Large intestine (tissue), 12 donors: ENCODE measurements at places on chromosomes 2 and 18. TPM values are rescaled to one million over a fixed set of nuclear protein-coding genes. Genes with fewer than 3 reads are reported as not detected.

DNA sequence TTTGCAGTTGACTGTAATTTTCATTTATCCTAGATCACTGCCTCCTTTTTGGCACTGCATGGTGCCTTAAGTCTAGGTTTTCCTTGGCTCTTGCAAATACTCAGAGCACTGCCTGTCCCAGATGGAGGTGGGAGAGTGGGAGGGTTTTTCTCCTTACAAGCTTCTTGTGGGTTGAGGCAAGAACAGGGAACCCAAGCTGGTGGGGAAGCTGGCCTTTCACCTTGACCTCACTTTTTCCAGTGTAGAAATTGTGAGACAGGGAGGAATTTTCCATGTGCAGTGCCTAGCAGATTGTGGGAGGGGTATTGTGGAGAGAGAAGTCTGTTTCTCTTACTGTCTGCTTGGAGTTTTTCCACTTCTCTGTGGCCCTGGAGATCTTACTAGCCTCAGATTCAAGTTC lies 21.5 kb downstream of the GALNT1 start:
- DNase-seq: no peak

DNA sequence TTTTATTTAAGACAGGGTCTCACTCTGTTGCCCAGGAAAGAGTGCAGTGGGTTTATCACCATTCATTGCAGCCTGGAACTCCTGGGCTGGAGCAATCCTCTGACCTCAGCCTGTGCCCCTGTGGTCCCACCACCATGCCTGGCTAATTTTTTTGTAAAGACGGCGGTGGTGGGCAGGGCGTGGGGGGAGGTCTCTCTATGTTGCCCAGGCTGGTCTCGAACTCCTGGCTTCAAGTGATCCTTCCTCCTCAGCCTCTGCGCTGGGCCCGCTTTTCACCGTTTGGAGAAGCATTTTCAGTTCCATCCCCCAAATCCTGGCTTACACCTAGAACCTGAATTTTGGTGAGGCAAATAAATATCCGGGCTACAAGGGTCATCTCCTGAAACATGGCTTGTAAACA lies 1.4 kb upstream of the ATP5F1A start:
- DNase-seq: no peak

DNA sequence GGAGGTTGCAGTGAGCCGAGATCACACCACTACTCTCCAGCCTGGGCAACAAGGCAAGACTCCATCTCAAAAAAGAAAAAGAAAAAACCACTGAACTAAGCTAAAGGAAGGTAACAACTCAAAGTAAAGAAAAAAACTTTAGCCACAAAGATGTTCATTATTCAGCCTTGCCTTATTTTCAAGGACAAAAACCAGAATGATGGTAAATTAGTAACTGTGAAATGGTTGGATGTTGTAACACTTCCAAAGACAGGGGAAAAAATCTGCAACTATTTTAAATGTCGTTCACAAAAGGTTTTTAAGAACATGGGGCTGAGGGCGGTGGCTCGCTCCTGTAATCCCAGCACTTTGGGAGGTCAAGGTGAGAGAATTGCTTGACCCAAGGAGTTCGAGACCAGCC lies 10.1 kb downstream of the ADAM17 start:
- DNase-seq: no peak

GRCh38 chr2:235171550-235172031 lies 219.8 kb downstream of the SH3BP4 start:
- peak; percentile 17 for DNase-seq

DNA sequence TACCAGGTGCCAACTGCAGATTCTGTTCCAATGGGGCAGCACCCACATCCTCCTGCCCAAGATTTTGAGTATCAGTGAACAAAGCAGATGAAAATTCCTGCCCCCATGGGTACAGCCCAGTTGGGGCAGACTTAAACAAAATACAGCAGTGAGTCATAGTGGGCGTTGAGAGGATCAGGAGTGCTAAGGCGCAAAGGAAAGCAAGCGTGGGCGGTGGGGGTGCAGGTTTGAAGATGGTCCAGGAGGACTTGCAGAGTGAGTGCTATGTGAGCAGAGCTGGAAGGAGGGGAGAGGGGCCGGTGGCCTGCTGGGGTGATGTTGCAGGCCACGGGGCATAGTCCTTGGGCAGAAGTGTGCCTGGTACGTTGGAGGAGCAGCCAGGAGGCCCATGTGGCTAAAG lies 24.7 kb downstream of the STEAP3 start:
- no peak for DNase-seq

- no peak for DNase-seq
Observed at GRCh38 chr2:108169982-108170625, 69.7 kb upstream of the SULT1C3 start.

DNA sequence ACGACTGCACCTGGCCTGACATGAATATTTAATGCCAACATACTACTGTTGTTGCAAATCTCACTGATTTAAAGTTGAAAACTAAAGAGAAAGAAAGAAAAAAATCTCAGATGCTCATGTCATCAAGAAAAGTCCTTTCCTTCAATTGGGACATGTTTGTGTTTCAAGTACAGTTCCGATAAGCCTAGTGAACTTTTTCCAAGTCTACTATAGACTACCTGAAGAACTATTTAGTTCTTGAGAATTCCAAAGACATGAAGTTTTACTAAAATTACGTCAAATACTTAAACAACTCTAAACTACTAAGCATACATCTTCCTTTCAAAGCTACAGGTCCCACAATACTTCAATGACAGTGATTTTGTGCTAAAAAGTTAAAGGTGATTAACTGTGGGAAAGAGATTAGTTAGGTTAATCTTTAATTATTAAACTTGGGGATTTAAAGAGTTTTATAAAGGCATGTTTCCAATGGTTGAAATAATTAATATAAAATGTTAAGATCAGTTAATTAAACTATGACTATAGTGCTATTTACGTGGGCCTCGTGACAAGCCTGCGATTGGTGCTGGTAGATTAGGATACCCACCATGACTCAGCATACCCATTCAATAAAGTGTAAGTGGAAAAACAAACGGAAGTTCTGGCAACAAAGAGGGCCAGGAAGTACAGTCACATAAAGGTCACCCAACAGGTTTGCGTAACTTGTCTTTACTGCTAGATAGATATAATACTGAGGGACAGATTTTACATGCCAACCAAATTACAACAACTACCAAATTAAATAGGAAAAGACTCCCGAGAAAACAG lies 55.5 kb downstream of the SEPTIN10 start:
- DNase-seq: peak; percentile 67

GRCh38 chr2:134491771-134492441 lies 226.9 kb downstream of the TMEM163 start:
- DNase-seq: peak; percentile 15

The LRRC30 gene
- polyA plus RNA-seq: not detected

The CHRNA1 gene
- polyA plus RNA-seq: 0.57 TPM

The ZBTB7C gene
- polyA plus RNA-seq: 1.7 TPM

The PTPRN gene
- polyA plus RNA-seq: 9.2 TPM

The LPIN1 gene
- 10.9 TPM for polyA plus RNA-seq
